ENCODE measurements at places on chromosomes 2 and 18.

GRCh38 chr2:1546023-1546591 is 132.8 kb downstream of the TPO start:
- no peak for DNase-seq

- DNase-seq: no peak
Observed at GRCh38 chr18:27713738-27714095, 463.2 kb downstream of the CDH2 start.

GRCh38 chr2:169782513-169782912 is 16.2 kb upstream of the SSB start:
- DNase-seq: no peak

DNA sequence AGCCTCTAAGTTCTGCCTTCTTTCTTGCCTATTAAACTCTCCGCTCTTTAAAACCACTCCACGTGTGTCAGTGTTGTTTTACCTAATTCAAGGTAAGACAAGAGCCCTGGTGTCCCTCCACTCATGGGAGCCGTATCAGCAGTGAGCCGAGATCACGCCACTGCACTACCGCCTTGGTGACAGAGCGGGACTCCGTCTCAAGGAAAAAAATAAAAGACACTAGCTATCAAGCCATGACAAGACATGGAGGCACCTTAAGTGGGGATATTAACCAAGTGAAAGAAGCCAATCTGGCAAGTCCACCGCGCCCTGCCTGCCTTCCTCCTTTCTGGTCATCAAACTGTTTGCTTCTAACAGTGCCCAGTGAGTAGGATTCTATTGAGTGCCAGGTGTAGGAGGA is 40.2 kb upstream of the LBH start:
- DNase-seq: no peak

DNA sequence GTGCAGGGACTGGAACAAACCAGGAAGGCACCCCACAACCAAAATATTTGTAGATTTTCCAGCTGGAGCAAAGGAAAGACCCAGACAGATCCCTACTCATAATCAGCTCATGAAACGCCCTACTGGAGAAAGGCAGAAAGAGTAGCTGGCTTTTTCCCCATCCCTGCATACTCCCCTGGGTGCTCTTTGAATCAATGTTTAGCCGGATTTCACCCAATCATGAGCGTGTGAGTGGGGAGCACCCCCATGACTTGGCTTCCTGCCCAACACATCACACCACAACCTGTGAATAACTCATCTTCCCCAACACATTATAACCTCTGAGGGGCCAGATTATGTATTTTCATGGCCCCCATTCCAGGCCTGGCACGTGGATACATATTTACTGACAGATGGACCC is 35.1 kb upstream of the SLC14A1 start:
- peak; percentile 60 for DNase-seq

- no peak for DNase-seq
Observed at GRCh38 chr2:231911381-231911780, 14.8 kb downstream of the NPPC start.

- no peak for DNase-seq
Observed at GRCh38 chr2:112881217-112881985, 29.6 kb upstream of the IL37 start.
